ENCODE measurements at places on chromosomes 3 and 15.

DNA sequence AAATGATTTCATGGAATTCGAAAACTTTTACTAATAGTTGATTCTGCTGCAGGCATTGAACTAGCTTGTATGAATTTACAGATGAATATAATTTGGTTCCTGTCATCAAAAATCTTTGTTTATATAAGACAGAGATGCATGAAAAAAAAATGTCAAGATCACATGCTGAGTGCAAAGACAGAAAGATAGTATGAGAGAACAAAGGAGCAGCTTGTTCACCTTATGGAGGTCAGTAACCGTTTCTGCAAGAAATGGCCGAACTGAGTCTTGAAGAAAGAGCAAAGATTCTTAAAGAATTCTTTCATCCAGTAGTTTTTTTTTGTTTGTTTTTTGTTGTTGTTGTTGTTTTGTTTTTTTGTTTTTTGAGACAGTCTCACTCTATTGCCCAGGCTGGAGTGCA lies 450.6 kb downstream of the TUSC7 start:
- DNase-seq, result no peak

GRCh38 chr3:117509858-117510257 lies 800.3 kb downstream of the TUSC7 start:
- DNase-seq, result no peak

DNA sequence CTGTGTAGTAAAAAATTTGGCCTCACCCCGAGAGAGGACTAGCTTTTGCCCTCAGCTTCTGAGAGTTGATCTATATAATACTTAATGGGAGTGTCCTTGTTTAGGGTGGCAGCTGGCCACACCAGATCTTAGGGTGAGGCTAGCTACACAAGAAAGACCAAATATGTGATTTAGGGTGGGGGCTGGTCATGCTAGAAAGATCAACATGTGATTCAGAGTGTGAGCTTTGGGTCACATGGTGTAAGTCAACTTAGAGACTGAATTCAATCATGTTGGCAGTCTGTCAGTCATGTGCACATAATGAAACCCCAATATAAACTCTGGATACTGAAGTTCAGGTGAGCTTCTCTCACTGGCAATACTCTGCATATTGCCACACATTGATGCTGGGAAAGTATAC lies 120.7 kb upstream of the DAZL start:
- no peak for DNase-seq

GRCh38 chr3:79954756-79955155 lies 187.0 kb upstream of the ROBO1 start:
- DNase-seq, result no peak

DNA sequence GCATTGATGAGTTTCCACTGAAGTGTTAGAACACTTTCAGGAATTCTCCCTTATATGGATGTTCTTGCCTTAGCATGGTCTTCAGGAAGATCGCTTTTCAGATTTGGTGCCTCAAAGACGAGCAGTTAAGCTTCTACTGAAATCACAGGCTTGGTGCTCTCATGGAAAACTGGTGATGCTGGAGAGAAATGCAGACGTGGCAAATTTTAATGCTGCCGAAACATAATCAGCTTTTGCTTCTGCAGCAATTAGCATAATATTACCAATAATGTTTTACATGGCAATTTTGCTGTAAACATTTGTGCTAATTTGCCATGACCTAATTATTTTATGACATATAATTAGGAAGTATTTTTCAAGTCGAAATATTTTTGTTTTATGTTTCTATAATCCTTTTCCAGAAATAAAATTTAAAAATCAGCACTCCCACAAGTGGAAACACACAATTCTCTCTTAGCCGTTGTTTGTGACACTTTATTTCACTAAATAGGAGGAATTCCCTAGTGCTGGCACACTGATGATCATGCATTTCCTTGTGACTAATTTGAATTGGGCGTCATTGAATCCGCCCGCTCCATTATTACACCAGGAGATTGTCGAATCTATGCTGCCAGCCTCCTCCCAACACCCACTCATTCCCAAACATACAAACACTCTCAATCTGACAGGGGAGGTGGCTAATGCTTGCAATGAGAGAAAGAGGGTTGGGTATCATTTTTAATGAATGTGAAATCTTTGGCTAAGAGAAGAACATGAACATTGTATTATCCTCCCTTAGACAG lies 506.8 kb upstream of the PPP2R3A start:
- DNase-seq, result no peak

DNA sequence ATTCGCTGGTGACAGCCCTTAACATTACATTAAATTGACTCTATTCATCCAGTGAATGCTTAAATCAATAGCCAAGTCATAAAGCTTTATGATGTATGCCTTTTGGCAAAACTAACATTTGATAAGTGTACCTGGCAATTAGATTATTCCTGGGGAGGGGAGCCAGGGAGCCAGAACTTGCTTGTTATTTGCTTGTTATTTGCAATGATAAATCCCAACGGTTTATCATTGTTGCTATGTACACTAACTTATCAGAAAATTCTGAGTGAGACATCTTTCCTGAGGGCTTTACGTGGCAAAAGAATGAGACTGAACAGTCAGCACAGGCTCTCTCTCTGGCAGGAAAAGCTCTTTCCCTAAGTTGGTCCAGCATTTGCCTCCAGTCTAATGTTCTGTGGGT lies 35.8 kb upstream of the FBN1 start:
- no peak for DNase-seq

- no peak for DNase-seq
Observed at GRCh38 chr3:186514296-186515002, 29.7 kb downstream of the CRYGS start.

All from T follicular helper cell (primary cell).